ENCODE measurements at places on chromosomes 11 and 22.

DNA sequence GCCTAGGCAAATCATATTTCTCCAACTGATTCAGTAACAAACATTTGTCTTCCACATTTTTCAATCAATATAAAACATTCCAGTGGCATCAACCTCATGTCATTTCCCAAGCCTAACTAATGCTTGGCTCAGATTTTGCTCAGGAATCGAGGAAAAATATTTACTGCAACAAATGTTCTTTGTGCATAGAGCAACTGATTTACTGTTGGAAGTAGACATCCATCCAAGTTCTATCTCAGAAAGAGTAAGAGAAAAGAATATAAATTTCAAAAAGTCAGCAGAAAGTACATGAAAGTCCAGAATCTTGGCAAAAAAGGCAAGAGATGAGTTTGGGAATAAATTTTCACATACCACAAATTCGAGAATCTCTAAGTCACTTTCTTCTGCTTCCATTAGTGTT, 2245.0 kb upstream of the RAG2 start:
- no peak for DNase-seq

DNA sequence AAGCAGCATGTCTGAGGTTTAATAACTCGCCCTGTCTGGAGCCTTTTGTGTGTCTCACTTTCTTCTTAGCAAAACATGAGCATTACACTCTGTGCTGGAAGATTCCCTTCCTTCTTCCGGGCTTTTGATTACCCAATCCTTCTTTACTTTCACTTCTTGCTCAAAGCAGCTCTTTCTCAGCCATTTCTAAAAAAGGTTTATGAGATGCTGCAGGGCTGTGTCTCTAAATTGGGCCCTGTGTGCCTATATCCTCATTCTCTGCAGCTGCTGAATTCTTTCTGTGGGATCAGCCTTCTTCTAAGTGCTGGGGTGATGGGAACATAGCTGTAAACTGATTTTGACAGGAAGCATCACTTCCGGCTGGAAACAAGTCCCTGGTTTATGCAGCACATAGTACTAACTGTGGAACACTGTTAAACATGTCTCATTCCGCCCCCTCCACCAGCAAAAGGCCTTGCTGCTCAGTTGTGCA, 71.8 kb downstream of the PIWIL4 start:
- DNase-seq: no peak

GRCh38 chr11:3639841-3640240, 2.0 kb downstream of the ART5 start:
- no peak for DNase-seq

DNA sequence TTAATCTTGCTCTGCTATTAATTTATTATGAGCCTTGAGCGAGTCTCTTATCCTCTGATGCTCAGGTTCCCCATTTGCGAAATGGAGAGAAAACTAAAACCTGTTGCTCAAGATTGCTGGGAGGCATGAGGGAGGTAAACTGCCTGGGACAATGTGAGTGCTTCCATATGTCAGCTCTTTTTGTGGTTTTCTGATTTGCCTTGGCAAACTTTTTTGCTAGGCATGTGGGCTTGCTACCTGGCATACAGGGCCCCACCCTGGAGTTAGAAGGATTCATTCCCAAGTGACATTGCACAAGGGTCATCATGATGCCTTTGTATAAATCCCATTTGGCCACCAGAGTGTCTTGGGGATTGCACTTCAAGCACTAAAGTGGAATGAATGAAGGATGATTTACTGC, 22.4 kb downstream of the TSPAN18 start:
- no peak for DNase-seq

GRCh38 chr22:40499209-40499623, 128.8 kb downstream of the SGSM3 start:
- DNase-seq: no peak

- DNase-seq: no peak
Measured at GRCh38 chr22:47149976-47150375, 387.5 kb downstream of the TBC1D22A start.

GRCh38 chr11:117072517-117073461, 25.4 kb downstream of the SIK3 start:
- DNase-seq: no peak

DNA sequence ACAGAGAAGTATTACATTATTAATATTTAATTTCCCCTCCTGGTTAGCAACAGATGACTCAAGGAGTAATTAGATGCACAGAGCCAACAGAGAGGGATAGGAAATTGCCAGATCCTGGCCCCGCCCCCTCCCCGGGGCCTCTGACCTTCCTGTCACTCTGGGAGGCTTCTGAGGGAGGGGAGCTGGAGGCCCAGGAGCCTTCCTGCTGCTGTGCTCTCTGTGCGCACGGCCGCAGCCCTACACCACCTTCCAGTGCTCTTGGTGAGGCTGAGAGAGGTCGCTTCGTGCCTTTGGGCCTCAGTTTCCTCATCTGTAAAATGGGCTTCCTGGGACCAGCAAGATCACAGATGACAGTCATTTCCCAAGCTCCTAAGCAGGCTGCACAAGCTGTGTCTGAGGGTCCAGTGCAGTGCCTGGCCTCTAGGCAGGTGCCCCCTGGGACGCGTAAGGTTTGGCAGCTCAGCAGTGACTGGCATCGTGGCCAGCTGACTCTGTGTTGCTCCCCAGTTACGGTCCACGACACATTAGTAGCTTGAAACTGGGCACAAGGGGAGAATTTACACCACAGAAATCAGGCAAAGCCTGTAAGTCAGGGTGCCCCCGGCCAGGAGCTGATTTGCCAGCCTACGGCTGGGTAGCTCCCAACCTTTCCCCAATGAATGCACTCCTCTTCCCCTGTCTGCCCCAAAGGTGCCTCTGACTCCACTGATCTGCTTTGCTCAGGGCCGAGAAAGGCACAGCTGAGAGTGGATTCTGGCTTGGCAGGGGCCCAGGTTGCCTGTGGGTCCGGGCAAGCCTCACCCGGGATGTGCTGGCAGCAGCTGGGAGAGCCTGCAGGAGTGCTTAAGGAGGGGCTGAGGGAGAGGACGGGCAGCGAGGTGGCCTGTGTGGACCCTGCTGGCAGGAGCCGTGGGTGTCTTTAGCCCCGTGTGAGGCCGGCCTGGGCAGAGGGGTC, 2.3 kb downstream of the ADORA2A start:
- DNase-seq: no peak

DNA sequence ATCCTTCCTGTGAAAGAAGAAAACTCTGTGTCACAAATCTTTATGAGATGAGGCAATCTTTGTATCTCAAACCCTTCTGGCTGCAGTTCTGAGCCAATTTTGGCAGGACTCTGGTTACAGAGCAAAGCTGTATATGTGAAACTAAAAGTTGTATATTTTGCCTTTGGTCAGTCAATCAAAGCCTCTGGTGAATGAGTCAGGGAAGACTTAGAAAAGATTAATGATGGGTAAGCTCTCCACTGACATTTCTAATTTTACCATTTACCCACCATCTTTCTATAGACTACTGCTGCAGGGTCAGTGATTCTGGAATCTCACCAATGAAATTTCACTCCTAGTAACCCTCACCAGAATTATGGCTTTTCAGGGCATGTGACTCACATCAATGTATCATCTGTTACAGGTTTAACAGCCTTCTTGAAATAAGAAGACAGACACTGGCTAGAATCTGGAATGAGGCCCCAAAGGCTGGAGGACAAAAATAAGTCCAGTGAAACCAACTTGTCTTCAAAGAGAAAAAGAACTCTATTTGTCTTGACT, 43.3 kb downstream of the USP35 start:
- DNase-seq: peak; percentile 18

GRCh38 chr11:68043349-68044144, 4.7 kb downstream of the TCIRG1 start:
- no peak for DNase-seq

- peak; percentile 18 for DNase-seq
Measured at GRCh38 chr22:29457730-29458129, 19.3 kb downstream of the RFPL1 start.

- no peak for DNase-seq
Measured at GRCh38 chr11:6719576-6719975, 36.4 kb upstream of the MRPL17 start.

- no peak for DNase-seq
Measured at GRCh38 chr11:96781082-96781481, 391.3 kb downstream of the JRKL start.

DNA sequence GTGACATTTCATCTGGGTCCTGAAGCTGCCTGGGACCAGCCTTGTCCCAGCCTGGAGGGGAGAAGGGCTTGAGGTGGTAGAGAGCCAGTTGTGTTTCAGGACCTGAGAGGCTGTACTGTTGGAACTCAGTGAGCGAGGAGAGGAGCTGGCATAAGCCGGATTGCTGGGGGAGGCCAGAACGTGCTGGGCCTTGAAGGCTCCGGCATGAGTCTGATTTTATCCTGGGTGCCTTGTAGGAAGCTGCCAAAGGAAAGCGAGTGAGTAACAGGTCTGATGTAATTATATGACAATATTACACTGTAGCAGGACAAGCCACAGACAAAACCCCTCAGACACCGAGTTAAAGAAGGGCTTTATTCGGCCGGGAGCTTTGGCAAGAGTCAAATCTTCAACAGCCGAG, 17.2 kb downstream of the AP2A2 start:
- no peak for DNase-seq

DNA sequence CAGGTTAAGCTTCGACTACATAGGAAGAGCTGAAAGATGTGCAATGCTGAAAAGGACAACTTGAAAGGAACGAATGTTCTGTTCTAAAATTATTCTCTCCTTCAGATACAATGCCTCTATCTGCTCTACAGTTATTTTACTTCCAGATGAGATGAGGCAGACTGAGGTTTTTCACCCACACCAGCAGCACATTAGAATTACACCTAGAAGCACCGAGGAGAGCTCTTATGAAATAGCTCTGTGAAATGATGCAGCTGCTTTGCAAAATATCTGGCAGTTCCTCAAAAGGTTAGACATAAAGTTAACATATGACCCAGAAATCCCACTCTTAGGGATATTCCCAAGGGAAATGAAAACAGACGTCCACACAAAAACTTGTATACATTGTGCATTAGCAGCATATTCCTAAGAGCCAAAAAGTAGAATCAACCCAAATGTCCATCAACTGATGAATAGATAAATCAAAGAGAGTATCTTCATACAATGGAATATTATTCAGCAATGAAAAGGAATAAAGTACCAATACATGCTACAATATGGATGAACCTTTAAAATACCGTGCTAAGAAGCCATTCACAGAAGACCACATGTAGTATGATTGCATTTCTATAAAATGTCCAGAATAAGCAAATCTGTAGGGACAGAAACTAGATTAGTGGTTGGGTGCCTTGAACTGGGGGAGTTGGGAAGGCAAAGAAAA, 34.5 kb downstream of the WT1 start:
- no peak for DNase-seq

DNA sequence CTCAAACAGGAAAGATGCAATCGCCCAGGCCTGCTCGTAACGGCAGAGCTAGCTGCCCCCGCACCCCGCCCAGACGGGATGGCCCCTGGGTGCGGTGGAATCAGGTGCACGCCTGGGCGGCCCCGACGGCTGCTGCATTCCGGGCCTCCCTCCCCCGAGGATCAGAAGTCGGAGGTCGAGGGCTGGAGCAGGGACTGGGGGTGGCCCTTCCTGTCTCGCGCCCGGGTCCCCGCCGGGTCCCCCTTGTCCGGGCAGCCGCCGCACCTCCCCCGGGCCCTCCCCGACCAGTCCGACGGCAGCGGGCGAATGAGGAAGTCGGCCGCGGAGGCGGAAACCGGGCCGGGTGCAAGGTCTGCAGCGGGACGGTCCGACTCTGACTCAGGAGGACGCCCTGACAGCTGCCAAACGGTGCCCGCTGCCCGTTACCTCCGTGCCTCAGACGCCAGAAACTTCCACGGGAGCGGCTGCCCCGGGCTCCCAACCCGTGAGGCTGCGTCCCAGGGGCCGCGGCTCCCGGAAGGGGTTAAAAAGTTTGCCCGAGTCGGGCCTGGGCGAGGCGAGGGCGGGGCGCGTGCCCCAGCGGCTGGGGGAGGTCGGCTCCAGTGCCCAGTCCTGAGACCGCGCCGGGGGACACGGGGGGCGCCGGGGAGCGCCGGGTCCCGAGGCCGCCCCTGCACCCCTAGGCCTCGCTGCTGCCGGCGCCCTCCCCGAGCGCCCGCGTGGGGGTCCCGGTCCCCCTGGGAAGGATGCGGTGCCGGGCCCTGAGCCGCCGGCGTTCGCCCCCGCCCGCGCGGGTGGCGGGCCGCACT, 663 bp downstream of the MYH9 start:
- DNase-seq: no peak

GRCh38 chr22:22944268-22944985, 56.8 kb downstream of the IGLL5 start:
- DNase-seq: no peak

DNA sequence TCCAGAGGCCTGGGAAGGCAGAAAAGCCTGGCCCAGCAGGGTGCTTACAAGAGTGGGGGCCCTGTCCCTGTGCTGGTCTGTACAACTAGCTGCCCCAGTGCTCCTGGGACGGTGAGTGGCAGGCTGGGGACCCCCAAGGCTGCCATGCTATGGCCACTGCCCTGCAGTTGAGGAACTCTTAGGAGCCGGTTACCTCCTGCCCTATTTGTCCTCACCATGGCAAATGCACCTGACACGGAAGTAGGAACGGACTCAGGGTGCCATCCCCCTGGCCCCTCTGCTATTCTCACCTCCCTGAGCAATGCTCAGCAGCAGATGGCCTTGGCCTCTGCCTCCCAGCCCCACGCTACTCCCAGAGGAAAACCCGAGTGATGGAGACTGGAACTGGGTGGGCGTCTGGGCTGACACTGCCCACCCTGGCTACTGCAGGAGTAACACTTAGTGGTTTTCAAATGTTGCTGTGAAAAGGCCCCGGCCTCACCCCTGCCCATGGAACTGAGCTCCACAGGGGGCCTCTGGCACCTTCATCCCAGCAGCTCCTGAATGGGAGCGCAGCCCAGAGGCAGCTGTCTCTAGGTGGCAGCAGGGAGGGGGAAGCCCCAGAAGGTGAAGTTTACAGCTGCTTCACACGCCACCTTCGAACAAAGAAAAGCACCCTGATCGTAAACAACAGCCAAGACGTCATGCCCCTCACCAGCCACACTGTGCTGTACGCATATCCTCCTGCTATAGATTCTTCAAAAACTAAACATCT, 105.3 kb downstream of the CTTN start:
- peak; percentile 28 for DNase-seq

DNA sequence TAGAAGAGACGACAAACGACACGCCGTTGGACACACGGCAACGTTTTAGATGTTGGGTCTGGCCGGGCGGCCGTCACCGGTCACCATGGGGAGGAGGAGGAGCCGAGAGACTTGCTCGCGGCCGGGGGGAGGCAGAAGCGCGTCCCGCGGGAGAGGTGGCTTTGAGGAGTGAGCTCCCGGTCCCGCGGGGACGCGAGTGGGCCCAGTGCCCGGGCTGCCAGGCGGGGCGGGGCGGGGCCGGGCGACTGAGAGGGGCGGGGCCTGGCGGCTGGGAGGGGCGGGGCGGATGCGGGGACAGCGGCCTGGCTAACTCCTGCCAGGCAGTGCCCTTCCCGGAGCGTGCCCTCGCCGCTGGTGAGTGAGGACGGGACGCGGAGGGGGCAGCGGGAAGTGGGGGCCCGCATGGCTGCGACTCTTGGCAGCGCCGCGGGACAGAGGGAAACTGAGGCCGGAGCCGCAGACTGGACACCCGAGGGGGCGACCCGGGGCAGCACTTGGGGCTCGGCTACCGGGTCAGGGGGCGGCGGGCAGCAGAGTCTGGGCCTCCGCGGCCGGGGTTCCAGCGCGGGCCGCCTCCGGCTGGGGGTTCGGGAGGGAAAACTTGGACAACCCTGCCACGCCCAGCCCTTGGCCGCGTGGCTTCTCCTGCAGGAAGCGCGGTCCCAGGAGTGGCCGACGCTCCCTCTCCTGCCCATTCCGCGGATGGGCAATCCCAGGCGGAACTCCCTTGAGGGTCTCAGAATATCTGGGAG, at the start of gene TSPO:
Gene TSPO, plus strand, starts transcription at position 309 of the 752 bp plus-strand sequence. CDS start 7,680 bp downstream, outside the sequence.
- peak; percentile 1 for DNase-seq

Measured in NCI-H2227 treated with DMSO at 0.1 percent for 48 hours (cell line).